ENCODE measurements at places on chromosomes 6 and 20.

- no peak for DNase-seq
Measured at GRCh38 chr6:3962291-3963280, 113.4 kb downstream of the FAM50B start.

GRCh38 chr20:32646486-32646885 is 27.3 kb downstream of the C20orf203 start:
- no peak for DNase-seq

GRCh38 chr6:66717801-66718200 is 1010.8 kb upstream of the EYS start:
- DNase-seq: no peak

- no peak for DNase-seq
Measured at GRCh38 chr6:141598487-141598886, 534.2 kb upstream of the GJE1 start.

DNA sequence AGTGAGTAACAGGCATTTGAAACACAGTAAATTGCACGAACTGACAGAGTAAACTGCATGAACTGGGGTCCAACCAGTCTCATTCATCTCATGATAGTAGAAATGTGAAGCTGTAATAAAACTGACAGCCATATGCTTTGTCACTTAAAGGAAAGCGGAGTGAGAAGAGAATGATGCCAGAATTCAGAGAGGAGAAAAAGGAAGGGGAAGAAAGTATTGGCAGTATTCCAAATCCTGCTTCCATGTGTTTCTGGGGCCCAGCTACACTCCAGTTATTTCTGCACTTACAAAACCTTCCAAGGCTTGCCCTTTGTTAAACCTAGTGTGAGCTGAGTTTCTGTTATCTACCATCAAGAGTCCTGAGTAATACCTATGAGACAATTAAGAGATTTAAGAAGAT is 17.2 kb downstream of the SNX14 start:
- DNase-seq: no peak

- no peak for DNase-seq
Measured at GRCh38 chr20:59725476-59726280, 121.3 kb downstream of the PHACTR3 start.

DNA sequence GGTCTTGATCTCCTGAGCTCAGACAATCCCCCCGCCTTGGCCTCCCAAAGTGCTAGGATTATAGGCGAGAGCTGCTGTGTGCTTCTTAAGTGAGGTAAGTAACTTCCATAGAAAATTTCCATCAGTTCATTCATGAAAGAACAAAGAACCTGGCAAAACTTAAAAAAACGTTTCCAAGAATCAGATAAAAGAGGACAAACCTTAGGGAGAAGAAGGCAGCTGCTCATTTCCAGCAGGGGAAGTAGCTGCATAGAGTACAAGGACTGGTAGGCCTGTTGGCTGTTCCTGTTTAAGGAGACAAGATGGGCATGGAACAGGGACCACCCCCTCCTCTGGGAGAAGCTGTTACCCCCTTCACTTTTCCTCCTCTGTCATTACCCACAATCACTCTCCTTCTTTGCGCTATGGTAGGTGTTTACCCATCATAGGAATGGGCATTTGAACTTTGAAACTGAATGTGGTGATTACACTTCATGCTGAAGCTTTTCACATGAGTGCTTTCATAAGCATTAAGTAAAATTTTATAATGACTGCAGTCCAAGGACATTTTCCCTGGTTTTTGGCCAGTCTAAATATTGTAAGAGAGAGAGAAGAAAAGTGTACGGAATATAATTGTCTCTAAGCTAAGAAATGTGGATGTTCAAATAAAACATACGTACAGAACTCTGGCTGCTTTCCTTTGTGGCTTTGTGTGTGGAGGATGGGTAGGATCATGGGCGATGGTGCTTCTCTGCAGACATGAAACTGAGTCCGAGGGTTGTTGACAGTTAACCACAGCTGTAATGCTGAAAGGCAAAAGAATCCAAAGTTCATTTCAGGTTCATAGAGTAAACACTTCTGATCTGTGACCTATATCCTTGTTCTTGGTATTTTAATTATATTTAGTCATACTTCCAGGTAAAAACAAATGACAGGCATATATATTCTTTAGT is 56.4 kb downstream of the CCN2 start:
- DNase-seq: no peak

DNA sequence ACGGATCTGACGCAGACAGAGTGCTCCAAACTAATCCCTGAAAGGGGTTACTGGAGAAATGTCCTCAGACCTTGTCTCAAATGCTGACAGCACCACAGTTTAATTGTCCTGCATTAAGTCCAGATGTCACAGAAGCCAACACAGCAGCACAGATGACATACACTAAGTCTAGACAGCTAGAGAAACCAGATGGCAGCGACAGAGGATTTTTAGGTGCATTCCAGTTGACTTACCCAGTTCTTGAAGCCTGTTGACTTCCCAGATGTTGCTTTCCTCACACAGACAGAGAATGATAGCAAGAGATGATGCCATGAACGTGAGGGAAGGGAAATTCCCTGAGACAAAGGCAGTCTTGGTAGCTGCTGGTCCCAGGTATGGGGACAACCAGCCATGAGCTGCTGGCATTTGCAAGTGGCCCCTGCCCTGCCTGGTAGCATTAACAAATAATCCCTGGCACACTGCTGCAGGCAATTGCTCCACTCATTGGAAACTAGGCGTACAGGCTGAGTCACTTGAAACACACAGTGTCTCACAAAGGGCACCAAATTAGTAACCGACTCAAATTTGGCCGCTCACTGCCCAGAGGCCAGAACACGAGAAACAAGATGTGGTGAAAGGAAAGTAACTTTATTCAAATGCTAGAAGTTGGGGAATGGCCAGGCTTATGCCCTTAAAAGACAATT is 52.2 kb downstream of the ADGB start:
- no peak for DNase-seq

DNA sequence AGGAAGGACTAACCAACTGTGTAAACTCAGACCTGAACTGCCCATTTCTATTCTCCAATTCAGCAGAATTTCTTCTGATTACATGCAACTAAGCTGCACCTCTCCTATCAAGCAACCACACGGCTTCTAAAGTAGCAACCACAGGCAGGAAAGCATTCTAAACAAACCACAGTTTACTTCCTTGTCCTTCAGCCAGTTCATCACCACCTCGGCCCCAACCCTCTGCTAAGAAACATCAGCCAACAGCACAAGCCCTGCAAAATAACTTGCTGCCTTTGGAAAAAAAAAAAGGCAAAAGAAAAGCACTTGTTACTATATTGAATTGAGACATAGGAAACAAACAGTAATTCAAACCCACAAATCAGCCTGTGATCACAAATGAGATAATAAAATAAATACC is 140.3 kb downstream of the NFATC2 start:
- DNase-seq: no peak

Data from activated CD8-positive, alpha-beta memory T cell treated with anti-CD3 and anti-CD28 coated beads for 4 hours (primary cell).